ENCODE measurements at places on chromosomes 12 and 14. TPM values are rescaled to one million over a fixed set of nuclear protein-coding genes. Genes with fewer than 3 reads are reported as not detected.

Gene HAL
- not detected for polyA plus RNA-seq

Gene RASAL1
- polyA plus RNA-seq, result not detected

Gene KRT75
- not detected for polyA plus RNA-seq

Gene SOAT2
- polyA plus RNA-seq, result not detected

Gene KRT86
- not detected for polyA plus RNA-seq

Gene LBHD2
- not detected for polyA plus RNA-seq

Gene AQP2
- polyA plus RNA-seq, result not detected

Gene TDRD9
- polyA plus RNA-seq, result 2.0 TPM

Gene MGAT4C
- polyA plus RNA-seq, result not detected

Gene MIP
- polyA plus RNA-seq, result not detected

Gene KSR2
- polyA plus RNA-seq, result not detected

Gene CLEC4C
- 1.3 TPM for polyA plus RNA-seq

Gene PLCZ1
- polyA plus RNA-seq, result not detected

Gene DYRK2
- polyA plus RNA-seq, result 58.4 TPM

Gene LIN7A
- polyA plus RNA-seq, result not detected

Gene TGM1
- polyA plus RNA-seq, result not detected

Gene KCNK10
- polyA plus RNA-seq, result not detected

Gene TPH2
- polyA plus RNA-seq, result not detected

Gene AMN
- 15.0 TPM for polyA plus RNA-seq

Gene KLHL33
- 0.10 TPM for polyA plus RNA-seq
